HFFc6 (cell line): ENCODE measurements at places on chromosomes 6 and 20. TPM values are rescaled to one million over a fixed set of nuclear protein-coding genes. Genes with fewer than 3 reads are reported as not detected.
A peak's percentile ranks its signal among the peaks of the same experiment; 100 is the strongest.

- peak; percentile 85 for DNase-seq
Observed at GRCh38 chr20:36493801-36494114, 47.6 kb upstream of the MYL9 start.

The PDYN gene
- total RNA-seq, result not detected in 3 replicates

DNA sequence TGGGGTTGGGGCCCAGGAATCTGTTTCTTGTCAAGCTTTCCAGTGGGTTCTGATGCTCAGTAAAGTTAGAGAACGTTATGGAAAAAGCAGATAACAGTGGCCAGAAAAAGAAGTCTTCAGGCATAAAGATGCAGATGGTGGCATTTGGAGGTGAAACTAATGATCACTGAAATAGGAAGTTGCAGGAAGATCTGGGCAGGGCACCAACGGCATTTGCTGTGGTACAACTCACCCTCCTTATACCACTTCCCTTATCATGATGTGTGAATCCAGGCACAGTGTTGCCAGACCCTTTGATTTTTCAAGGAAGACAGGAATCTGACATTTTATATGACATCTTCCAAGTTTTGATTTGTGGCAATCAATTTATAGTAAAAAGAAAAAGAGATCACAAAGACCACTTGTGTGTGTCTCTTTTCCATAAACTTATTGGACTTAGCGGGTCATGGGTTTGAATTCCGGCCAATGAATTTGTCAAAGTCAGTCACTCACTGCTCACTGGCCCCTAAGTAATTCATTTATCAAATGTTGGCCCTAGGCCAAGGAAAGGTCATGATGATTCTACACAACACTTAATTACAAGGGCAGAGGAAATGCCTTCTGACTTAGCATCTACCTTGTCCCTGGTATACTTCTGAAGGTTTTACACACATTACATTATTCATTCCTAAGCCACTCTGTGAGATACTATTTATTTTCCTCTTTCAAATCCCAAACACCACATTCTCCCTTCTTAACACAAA is 37.6 kb downstream of the LAMP5 start:
- DNase-seq, result no peak

The TFAP2B gene
- total RNA-seq, result not detected in 3 replicates

The RIMS4 gene
- total RNA-seq, result not detected in 2 replicates

- no peak for DNase-seq
Observed at GRCh38 chr6:47519279-47519678, 41.7 kb downstream of the CD2AP start.

DNA sequence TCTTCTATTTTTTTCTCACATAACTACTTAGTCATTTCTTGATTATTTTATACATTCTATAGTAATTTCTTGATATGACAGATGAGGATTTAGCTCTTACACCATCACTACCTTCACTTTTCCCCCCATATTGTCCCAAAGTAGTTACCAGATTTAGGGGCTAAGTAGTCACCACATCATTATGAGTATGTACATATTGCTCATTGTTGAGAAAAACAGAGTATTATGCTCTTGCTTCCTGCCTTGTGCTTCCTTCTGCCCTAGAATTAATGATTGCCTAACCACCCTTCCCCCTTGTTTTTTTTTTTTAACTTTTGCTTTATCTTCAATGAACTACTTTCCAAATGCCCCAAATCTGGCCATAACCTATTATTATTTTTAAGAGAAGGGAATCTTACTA is 6.8 kb upstream of the HLA-B start:
- no peak for DNase-seq

The DNAAF9 gene
- total RNA-seq, result 11.7 and 14.7 TPM in 2 replicates

DNA sequence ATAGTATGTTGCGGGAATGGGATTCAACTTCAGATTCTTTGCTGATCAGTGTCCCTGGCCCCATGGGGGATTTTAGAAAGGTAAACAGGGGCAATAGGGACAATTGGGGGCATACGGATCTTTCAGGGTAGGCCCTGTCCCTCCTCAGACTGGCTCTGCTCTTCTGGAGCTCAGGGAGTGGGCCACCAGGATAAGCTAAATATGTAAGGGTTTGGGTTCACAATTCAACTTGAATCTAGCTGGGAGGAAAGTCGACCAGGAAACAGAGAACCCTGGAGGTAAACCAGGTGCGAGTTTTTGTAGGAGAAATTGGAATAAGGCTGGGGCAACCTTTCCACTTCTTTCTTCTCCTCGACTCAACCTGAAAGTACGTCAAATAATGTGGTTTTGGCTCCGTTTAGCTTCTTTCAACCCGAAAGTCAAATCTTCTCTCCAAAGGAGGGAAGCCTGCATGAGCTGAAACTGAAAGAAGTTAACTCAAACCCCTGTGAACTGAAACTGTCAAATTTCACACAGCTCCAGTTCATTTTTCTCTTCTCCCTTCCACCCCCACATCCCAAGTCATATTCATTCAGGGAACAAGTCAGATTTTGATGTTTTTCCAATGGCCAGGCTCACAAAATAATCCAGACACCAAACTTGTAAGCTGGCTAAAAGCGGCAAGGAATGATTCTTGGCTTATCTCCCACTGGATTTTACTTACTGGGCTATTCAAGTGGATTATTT is 278.2 kb downstream of the CLIC5 start:
- DNase-seq, result no peak

The CST5 gene
- total RNA-seq, result not detected in 3 replicates

The SHLD1 gene
- total RNA-seq, result 2.6 to 4.4 TPM (median 3.5 TPM) in 3 replicates

The ANKRD6 gene
- total RNA-seq, result not detected in 2 replicates

DNA sequence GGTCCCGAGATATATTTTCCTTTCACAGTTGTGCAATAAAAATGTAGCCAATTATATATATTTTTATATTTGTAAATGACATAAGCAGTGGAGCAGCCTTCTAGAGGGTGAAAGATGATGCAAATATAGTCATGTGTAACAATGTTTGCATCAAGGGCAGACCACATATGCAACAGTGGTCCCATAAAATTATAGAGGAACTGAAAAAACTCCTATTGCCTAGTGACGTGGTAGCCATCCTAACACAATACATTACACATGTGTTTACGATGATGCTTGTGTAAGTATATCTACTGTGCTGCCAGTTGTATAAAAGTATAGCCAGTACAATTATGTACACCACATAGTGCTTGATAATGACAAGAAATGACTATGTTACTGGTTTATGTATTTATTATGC is 162.8 kb downstream of the ZFAND3 start:
- DNase-seq, result no peak

GRCh38 chr6:135062735-135063134 is 8.1 kb upstream of the HBS1L start:
- DNase-seq, result no peak

The HSPA1L gene
- 1.6 to 2.1 TPM (median 1.8 TPM) in 3 replicates for total RNA-seq

DNA sequence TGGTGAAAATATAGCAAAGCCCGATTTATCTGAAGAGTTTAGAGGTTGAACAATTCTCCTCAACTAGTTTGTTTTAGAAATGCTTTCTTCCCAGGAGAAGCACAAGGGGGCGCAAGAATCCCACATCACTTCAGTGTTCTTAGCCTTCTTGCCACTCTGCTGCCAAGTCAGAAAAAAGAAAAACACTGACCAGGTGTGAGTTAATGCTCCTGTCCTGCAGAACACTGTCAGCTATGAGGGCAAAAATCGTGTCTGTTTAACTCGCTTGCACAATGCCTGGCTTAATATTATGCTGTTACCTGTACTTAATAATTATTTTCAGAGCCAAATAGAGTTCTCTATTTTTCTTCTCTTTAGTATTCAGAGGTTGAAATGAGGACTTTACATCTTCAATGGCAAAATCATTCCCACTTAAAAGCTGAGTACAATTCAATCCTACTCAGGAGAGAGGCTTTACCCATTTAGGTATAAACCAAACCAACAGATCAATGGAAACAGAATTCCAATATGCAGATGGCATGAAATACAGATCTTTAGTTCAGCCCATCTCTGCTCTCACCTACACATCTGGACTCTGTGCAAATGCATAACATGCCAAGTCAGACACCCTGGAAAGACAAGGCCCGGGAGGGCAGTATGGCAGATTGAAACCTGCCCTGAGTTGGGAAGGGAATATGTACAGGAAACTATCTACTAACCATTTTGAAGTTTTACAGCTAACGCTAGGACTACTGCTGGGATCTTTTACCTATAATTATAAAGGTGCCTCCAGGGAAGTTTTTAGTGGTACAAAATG is 71.4 kb upstream of the TULP1 start:
- DNase-seq, result peak; percentile 54

The RNF144B gene
- 0.79 to 4.8 TPM (median 4.0 TPM) in 3 replicates for total RNA-seq

GRCh38 chr6:69279805-69280204 is 517.0 kb downstream of the LMBRD1 start:
- no peak for DNase-seq

GRCh38 chr20:49904440-49905214 is 10.7 kb downstream of the SPATA2 start:
- DNase-seq, result no peak

DNA sequence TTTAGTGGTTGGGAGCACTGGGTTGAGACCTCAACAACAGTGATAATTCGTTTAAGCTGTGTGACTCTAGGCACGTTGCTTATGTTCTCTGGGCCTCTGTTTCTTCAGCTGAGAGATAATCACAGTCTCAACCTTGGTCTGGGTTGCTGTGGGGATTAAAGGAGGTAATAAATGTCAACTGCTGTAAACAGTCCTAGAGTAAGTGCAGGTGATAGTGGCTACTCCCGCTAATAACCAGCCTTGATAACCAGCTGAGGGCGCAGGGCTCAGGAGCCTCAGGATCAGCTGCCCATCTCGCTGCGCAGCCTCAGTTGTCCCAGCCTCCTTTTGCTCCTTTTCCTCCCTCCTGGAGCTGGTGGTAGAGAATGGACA is 58.0 kb downstream of the JARID2 start:
- no peak for DNase-seq

- DNase-seq, result no peak
Observed at GRCh38 chr20:17298171-17298570, 71.3 kb downstream of the PCSK2 start.

DNA sequence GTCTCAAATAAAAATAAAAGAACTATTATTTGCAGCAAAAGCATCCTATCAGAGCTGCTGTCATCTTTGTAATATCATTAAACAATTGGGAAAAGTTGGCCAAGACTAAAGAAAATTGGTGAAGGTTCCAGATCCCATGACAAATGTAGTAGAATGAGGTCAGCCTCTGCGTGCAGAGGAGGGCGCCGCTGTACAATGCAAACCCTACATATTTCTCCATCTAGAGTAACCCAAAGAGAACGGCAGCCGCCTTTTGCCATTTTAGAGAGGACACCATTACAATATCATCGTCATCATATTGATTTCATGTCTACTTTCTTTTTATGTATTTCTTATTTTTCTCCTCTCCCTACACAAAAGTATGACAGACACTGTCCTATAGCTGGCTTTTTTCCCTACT is 59.5 kb downstream of the ZMYND8 start:
- no peak for DNase-seq

DNA sequence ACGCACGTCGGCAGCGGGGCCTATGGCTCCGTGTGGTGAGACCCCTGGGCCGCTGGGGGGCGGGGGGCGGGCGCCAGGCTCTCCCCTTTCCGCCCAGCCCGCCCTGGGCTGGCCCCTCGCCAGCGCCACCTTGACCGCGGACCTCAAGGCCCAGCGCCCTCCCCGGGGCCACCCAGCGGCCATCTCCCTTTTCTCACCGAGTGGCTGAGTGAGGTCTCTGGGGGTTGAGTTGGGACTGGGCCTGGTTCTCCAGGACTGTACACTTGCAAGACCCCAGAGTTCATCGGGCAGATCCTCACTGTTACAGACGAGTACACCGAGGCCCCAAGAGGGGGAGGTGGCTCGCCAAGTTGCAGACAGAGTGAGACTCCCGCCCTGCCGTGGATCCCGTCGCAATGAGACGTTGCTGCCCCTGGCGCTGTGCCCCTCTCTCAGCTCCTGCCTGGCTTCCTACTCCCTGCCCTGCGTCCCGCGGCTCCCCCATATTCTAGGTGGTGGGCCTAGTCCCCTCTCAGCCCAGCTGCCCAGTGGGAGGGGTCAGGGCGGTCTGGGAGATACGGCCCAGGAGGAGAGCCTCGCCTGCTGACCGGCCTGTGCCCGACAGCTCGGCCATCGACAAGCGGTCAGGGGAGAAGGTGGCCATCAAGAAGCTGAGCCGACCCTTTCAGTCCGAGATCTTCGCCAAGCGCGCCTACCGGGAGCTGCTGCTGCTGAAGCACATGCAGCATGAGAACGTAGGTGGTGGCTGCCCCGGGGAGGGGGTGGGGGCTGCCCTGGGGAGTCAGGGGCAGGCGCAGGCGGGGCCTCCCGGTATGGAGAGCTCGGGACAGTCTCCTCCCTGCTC is 576 bp downstream of the MAPK13 start:
- no peak for DNase-seq

The BFSP1 gene
- 1.8 to 2.2 TPM (median 1.9 TPM) in 3 replicates for total RNA-seq

- peak; percentile 12 for DNase-seq
Observed at GRCh38 chr6:105429676-105430075, 26.8 kb upstream of the PREP start.

DNA sequence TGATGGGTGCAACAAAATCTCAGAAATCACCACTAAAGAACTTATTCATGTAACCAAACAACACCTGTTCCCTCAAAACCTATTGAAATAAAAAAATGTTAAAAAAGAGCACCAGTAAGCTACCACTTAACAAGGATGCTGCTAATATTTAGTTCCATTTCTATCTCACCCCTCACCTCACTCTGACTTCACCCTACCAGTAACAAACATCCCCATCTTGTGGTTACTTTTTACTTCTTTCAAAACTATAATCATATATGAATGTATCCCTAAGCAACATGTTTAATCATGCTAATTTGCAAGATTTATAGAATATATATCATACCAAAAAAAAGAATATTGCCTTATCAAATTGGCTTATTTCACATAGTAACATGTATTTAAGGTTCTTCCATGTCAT is 27.4 kb upstream of the SLC24A3 start:
- DNase-seq, result no peak

The TRAM2 gene
- 235 to 254 TPM (median 245 TPM) in 3 replicates for total RNA-seq

DNA sequence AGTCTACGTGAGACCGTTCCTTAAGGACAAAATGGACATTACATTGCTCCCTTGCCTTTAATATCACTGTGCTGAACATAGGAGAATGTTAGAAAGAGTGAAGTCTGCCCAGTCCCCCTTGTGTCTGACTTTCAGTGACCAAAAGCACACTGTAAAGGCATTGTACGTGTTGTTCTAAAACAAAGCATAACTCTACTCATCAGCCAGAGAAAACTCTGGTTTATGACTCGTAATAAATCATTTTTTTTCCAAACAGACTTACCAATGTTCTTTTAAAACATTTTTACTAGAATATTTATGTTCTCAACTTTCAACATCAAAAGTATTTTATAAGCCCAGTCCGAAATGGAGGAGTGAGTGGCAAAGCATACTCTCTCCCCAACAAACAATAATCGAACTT is 262.5 kb downstream of the GJA1 start:
- DNase-seq, result no peak
